ENCODE measurements at places on chromosomes 7 and 10.

DNA sequence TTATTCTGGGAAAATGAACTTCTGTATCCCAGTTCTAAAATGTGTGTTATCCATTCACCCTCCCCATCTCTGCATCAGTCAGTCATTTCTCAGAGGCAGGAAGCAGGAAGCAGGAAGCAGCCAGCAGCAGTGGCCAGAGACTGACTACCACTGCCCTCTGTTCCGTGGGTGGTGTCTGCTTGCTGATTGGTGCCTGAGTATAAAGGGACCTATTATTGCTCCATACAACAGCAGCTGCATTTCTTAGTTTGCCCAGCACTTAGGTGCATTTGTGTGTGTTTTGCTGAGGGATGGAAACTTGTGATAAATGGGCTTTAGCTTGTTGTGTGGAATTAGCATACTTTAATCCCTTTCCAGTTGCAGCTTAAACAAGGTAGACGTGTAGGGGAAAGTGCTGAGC, 582.2 kb downstream of the SORCS1 start:
- peak; percentile 51 for DNase-seq

- no peak for DNase-seq
These were observed 4.0 kb upstream of the LFNG start for GRCh38 chr7:2515424-2516193.

GRCh38 chr7:106609416-106609815, 51.5 kb downstream of the CCDC71L start:
- peak; percentile 84 for DNase-seq

DNA sequence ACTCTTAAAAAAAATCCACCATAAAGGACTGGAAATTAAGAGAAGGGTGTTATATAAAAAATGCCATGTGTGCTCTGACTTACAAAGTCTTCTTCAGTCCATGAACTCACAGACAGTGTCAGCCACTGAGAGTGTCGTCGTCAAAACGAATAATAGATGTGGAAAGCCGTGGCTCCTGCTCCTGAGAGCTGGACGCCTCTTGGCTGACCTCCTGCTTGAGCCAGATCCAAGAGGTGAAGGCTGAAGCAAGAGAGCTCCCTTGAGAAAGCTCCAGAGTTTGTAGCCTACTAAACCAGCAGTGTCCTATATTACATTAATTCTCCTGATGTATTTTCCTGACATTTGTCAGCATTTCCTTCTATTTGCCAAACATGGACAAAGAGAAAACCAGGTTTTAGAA, 234.3 kb upstream of the C7orf33 start:
- no peak for DNase-seq

DNA sequence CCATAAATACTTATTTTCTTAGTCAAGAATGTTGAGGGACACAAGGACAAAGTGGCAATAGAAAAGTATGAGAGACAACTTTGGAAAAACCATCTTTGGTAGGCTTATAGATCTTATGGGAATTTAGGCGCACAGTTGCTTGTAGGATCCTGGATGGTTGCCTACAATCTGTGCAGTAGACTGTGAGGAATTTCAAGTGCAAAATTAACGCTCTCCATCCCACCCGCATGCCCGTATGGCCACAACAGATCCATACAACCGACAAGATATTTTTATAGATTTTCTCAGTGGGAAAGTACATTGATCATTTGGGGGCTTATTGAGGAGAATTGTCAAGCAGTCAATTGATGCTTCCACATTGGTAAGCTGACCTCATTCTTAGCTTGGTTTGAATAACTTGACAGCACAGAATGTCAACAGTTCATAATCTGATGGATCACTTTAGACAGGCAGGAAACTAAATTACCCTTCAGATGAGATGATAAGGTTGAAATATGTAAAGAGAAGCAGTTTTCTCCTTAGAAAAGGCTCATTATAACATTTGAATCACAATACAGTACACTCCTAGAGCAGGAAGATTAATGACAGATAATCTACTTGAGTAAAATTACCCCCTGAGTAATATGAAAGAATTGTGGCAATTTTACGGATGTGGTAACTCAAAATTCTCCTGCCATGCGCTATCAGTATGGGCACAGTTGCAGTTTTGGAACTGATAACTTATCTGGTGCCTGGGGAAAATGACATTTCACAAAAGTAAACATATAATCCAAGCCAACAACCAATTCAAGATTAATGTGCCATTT, 479.7 kb downstream of the KIF20B start:
- no peak for DNase-seq

- peak; percentile 75 for DNase-seq
These were observed 9.6 kb upstream of the C10orf105 start for GRCh38 chr10:71729161-71729636.

- DNase-seq, result no peak
These were observed 2.2 kb upstream of the GRIFIN start for GRCh38 chr7:2478399-2478785.

DNA sequence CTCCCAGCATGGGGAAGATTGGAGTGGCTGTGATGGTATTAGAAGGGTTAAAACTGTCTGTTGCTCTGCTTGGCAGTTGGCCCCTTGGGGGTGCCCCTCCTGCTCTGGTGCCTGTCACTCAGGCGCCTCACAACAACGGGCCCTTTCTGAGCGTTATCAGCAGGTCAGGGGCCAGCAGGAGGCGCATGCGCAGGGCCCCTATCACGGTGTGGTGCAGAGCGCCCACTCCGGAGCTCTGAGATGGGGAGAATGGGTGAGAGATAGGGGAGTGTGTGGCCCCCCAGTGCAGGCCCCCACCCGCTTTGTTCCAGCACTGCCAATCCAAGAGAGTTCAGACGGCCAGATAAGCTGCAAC, 24.8 kb downstream of the GBX1 start:
- no peak for DNase-seq

DNA sequence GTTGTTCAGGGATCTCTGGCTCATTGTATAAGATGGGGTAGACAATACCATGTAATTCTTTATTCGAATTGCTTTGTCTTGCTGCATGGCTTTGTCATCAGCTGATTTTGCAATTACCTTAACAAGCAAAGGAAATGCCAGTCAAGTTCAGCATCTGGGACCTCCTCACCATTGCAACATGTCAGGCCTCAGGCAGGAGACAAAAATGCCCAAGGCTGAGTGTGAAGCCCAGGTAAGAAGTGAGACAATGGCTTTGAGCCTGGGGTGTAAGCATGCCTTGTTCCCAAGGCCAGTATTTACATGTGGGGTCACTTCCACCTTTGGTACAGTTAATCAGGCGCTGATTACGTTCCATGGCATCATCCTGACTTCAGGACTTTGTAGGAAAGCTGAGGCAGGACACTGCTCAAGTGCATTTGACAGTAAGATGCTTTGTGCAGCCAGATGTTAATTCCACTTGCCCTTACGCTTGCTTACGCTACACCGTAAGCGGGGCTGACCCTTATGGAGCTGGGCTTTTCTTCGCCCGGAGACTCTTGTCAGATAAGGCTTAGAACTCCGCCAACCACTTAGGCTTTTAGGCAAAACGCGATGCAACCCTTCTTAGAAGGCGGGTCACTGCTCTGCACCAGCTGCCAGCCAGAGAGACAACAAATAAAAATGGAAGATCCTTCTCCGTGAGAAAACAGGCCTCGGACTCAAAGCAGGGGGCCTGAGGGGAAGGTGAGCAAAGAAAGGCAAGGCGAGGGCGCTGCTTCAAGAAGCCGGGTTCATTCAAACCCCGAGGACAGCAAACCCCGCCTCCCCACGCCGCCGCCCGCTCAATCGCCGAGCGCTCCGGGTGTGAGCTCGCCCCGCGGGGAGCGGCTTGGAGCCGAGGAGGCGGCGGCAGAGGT, 1.3 kb upstream of the SP4 start:
- peak; percentile 2 for DNase-seq

GRCh38 chr7:4151926-4152549, 530.1 kb upstream of the FOXK1 start:
- DNase-seq, result no peak

DNA sequence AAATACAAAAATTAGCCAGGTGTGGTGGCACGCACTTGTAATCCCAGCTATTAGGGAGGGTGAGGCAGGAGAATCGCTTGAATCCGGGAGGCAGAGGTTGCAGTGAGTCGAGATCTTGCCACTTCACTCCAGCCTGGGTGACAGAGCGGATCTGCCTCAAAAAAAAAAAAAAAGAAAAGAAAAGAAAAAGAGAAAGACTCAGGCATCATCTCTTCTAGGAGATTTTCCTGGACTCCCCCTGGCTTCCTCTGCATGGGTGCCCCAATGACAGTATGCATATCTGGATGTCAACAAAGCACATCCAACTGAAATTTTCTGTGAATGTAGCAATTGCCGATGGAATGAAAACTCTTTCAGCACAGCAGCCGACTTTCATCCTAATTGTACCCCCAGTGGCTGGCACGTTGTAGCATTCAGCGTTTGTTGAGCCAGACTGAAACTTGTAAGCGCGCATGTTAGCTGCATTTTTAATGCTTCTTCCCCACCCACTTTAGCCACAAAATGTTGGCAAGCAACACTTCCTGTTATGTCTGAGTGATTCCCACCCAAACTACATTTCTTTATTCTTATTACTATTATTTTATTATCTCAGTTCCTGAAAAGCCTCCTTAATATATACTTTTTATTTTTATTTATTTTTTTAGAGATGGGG, 70.2 kb downstream of the PRTFDC1 start:
- DNase-seq, result peak; percentile 42

GRCh38 chr7:51022821-51023220, 240.1 kb upstream of the GRB10 start:
- DNase-seq, result no peak

- DNase-seq, result no peak
These were observed 93.3 kb downstream of the HYCC1 start for GRCh38 chr7:22920672-22921071.

DNA sequence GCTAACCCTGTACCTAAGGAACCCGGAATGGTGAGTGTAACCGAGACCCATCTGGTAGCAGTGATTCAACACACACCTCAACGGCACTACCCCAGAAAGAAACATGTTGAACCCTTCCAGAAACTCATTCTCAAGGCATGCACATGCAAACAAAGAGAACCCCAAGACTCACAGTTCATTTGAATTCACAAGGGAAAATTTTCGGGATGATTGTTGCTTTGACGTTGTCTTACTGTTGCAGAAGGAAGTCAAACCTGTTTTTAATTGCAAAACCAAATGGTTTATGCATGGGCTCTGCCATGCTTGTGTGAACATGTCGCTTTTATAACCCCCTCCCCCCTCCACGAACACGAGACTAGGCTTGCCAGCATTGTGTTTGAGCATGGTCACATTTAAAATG, 539.7 kb downstream of the GATA3 start:
- DNase-seq, result no peak

- no peak for DNase-seq
These were observed 9.3 kb downstream of the TBATA start for GRCh38 chr10:70775679-70776454.

GRCh38 chr7:73427902-73428787, 5.4 kb upstream of the FZD9 start:
- DNase-seq, result no peak

Data from EL (cell line).